ENCODE measurements at places on chromosomes 5 and 9.

- H3K36me3 ChIP-seq = no peaks in the 10 kb centered on the region
- H3K27ac ChIP-seq = peak overlapping the region; percentile 91
- H3K27me3 ChIP-seq = no peaks in the 10 kb centered on the region
These were observed 87.5 kb downstream of the DAB2IP start for GRCh38 chr9:121738968-121739367.

GRCh38 chr5:10623305-10623910 lies 59.5 kb downstream of the ANKRD33B start:
- no peaks in the 10 kb centered on the region for H3K27me3 ChIP-seq
- DNase-seq = no peak
- no peaks in the 10 kb centered on the region for H3K36me3 ChIP-seq
- no peak overlapping the region for H3K27ac ChIP-seq
- no peak overlapping the region for H3K4me3 ChIP-seq
- peaks cover 12% of the 10 kb centered on the region for H3K4me1 ChIP-seq

DNA sequence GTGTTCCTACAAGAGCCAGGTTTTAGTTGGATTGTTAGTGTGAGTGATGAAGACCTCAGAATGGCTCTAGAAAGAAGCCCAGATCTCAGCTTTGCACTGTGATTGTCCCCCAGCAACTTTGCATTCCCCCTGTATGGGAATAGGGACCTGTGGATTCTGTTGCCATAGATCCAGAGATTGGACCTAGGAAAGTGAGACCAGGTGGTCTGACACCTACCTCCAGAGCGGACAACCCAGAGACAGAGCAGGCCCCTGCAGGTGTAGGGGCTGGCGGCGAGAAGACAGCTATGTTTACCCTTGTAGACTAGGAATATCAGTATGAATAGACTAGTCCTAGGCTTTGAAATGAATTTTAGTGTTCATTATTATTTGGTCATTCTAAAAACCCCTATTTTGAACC lies 53.6 kb downstream of the IRF1 start:
- peaks cover 36% of the 10 kb centered on the region for H3K4me1 ChIP-seq
- no peaks in the 10 kb centered on the region for H3K27me3 ChIP-seq
- no peaks in the 10 kb centered on the region for H3K36me3 ChIP-seq
- no peak overlapping the region for H3K4me3 ChIP-seq

DNA sequence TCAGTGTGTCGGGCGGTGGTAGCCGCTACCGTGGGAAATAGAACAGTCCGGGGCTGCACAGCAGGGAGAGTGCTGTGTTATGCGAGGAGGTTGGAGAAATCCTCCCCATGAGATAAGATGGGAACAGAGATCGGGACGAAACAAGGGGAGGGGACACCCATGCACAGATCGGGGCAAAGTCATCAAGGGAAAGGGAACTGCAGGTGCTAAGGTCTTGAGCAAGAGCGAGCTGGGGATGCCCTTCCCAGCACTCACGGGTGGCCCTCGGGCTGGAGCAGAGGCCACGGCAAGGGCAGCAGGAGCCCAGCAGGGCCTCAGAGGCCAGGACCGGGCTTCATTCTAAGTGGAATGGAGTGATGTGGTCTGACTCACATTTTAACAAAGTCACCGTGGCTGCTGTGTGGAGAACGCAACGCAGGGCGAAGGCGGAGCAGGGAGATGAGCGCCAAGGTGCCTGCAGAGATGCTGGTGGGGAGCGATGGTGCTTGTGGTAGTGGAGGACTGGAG lies 7.7 kb downstream of the IL13 start:
- H3K4me3 ChIP-seq = no peak overlapping the region
- H3K36me3 ChIP-seq = no peaks in the 10 kb centered on the region
- no peaks in the 10 kb centered on the region for H3K4me1 ChIP-seq
- no peaks in the 10 kb centered on the region for H3K27me3 ChIP-seq
- no peak overlapping the region for H3K27ac ChIP-seq
- DNase-seq = no peak
